Midbrain (tissue), 1 donor: ENCODE measurements at places on chromosomes 4 and X.

DNA sequence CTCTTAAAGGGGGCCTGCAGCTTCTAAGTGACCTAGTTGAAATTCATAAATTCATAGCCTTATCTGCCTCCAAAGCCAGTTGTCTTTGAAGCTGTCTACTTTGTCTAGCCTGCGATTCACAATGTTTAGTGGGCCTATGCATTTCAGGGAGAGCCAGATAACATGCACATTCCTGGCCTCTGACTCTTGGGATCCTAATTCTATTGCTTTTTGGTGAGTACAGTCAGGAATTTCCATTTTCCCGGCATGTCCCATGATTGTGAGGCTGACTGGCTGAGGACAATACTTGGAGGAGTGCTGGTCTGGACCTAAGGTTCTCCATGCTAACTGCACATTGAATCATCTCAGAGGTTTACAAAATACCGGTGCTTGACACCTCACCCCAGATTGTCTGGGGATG is 155.0 kb downstream of the MSL3 start:
- no peak for DNase-seq

DNA sequence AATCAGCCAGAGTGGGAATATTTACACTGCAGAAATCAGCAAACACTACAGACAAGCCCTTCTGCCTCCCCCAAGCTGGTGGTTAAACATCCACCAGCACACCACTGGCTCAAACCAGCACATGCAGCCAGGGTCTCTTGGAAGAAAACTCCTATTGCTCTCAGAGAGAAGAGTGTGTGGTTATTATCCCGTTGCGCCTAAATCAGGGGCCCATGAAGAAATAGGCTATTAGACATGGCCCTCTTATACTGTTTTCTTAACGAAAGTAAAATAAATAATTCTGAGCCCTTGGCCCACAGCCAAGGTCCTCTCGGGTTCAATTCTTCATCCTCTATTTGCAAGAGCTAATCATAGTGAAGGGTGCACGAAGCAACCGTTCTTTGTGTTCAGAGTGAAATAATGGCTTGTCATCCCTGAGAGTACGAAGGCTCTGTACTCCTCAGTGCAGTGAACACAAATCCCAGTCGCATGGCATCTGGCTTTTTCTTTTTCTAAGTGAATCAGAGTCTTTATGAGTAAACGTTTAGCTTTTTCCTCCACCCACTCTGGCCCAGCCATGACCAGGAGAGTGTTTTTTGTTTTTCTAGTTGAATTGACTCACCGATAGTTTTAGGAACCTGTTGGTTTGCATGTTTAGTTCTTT is 33.4 kb upstream of the RBM47 start:
- DNase-seq: no peak

DNA sequence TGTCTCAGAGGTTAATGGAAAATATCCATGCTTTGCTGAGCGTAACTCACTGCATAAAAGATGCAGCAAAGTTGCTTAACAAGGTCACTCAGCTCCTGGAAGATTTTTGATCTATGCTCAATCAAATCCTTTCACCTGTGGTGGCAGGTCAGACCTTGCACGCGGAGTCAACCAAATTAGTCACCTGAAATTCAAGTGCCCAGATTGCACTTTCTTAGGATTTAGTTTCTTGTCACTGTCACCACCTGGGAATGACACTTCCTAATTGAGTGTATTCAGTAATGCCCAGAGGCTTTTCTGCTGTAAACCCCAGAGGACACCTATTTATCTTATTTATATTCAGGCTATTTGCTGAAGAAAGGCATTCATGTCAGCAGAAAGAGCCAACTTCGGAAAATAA is 215.8 kb upstream of the SMIM31 start:
- no peak for DNase-seq

GRCh38 chrX:148649145-148649795 is 148.9 kb downstream of the AFF2 start:
- no peak for DNase-seq

DNA sequence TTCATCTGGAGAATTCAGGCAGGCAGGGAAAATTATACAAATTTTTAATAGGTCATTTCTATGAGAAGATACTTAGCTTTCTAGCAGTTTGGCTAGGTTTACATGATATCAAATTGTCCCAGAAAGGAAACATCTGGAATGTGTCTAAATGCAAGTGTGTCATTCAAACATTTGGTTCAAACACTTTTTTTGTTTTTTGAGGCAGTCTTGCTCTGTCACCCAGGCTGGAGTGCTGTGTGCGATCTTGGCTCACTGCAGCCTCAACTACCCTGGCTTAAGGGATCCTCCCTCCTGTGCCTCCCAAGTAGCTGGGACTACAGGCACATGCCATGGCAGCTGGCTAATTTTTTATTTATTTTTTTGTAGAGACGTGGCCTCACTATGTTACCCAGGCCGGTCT is 31.6 kb downstream of the SPARCL1 start:
- no peak for DNase-seq

- no peak for DNase-seq
These were observed 2.6 kb downstream of the TMEM35A start for GRCh38 chrX:101081231-101081630.

DNA sequence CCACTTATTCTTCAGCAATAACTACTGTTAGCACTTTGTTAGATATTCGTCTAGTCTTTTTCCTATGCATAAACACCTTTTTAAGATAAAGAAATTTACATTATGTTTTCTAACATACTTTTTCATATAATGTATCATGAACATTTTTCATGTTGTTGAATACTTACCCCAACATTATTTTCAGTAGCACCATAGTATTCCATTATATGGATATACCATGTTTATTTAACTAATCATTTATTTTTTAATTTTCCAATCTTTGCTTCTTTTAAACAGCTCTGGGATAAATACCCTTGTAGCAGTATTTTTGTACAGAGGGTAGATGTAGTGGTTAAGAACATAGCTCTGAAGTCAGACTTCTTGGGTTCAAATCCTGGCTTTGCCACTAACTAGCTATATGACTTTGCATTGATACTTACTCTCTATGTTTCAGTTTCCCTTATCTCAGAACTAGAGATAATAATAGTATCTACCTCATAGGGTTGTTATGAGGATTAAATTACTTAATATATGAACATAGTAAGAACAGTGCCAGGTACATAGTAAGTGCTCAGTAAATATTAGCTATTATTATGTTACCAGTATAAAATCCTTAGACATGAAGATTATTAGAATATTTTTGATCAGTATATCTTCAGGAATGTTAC is 11.3 kb downstream of the EXOC1 start:
- DNase-seq: no peak

GRCh38 chrX:73812256-73812655 is 249.3 kb downstream of the CHIC1 start:
- DNase-seq: no peak

GRCh38 chrX:28609917-28610613 is 22.8 kb downstream of the IL1RAPL1 start:
- DNase-seq: no peak

- no peak for DNase-seq
These were observed 104.1 kb downstream of the TNIP2 start for GRCh38 chr4:2651998-2652397.

GRCh38 chrX:11367609-11368430 is 74.6 kb downstream of the AMELX start:
- DNase-seq: no peak

DNA sequence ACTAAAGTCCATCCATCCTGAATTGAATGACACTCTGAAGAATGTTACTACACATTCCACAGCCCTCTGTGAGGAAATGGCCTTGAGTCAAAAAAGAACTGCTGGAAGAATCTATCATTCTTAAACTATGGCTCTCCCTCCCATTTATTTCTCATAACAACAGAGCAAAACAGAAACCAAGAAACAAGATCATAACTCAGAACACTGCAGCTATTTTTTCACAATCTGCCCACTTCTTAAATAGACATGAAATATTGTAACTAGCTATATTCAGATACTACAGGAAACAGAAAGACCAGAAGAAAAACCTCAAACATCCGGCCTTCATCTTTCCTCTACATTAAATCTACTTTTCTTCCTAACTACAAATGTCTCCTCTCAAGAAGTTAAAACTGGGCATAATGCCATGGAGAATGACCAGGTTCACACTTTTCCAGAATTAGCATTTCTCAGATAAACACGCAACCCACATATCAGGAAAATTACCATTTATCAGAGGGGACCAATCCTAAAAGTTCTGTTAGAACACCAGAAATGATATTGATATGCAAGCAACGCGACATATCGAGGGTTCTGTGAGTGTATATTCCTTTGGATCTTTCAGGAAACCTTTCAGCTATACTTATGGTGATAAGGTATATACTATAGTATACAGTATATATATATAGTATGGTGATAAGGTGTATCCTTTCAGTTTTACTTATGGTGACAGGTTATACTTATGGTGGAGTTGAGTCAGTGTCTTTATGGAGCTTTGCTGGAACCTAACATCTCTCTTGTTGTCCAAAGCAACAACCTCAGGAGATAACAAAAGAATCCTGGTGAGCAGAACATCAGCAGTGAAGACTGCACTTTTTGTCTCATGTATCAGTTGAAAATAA is 60.4 kb upstream of the IRF2 start:
- DNase-seq: no peak

DNA sequence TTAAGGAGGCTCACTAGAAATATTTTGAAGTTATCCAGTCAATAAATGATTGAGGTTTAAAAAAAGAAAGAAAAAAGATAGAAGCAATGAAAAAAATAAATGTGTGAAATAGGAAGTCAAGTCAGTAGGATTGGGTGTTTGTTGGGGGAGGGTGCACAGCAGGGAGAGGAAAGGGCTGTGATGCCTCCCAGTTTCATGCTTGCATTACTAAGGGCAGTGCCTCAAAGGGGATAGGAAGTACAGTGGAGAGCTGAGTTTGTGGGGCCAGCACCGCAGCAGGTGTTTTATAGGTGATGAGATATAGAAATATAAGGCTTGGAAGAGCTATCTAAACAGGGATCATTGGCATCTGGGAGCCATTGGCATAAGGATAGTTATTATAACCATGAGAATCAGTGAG is 919.2 kb downstream of the STIM2 start:
- no peak for DNase-seq

- DNase-seq: no peak
These were observed 997 bp downstream of the NKX1-1 start for GRCh38 chr4:1405254-1405635.

- DNase-seq: no peak
These were observed 250.4 kb downstream of the ADAMTS3 start for GRCh38 chr4:72318421-72319170.

DNA sequence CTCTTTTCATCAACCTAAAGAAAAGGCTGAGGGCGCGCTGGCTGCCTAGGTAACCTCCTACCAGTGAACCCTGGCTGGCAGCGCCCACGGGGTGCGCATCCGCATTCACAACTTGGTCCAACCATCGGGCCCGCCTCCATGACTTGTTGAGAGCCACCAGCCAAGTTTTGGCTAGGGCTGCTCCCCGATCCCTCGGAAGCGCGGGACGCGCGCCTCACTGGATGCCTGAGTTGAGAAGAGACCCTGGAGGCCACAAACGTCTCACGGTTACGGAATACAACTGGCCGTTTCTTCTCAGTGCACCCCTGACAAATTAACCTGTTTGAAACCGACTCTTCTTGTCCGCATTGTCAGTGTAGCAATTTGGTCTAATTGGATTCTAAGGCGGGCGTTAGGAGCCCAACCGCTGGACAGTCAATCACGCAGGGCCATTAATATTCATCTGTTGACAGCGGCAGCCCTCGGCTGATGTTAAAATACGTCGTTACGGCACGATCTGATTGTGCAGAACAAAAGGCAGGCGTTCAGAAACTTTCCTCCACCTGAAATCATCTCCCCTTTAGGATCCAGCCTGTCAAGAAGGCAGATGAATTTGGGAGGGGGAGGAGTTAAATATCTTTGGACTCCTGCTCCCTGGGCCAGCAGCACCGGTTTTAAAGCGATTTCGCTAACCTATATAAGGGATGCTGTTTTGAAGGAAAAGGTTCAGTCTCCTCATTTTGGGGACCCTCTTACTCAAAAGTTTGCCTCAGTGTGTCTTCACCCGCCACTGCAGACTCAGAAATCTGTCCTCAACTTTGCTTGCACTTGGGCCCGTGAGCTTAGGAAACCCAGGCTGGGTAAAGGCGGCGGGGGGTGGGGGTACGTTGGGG is 1.2 kb downstream of the GPC3 start:
- no peak for DNase-seq

DNA sequence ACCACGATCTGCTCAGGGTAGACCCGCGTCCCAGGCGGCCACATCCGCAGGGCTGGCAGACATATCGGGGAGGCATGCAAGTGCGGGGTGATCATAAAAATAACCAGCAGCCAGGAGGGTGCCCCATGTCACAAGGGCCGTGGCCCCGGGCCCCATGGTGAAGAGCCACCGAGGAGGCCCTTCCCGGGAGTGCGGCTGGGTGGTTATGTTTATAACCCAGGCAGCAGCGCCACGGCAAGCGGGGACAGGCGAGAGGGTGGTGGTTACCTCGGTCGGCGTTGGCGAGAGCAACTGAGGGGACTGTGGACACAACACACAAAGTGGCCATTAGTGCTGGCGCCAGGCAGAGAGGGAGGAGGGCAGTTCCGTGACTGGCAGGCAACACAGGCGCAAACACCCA is 92.7 kb upstream of the AFAP1 start:
- DNase-seq: no peak

GRCh38 chr4:10746371-10747171 is 62.0 kb upstream of the CLNK start:
- peak; percentile 53 for DNase-seq

GRCh38 chrX:66672106-66672505 is 33.2 kb upstream of the EDA2R start:
- DNase-seq: no peak

DNA sequence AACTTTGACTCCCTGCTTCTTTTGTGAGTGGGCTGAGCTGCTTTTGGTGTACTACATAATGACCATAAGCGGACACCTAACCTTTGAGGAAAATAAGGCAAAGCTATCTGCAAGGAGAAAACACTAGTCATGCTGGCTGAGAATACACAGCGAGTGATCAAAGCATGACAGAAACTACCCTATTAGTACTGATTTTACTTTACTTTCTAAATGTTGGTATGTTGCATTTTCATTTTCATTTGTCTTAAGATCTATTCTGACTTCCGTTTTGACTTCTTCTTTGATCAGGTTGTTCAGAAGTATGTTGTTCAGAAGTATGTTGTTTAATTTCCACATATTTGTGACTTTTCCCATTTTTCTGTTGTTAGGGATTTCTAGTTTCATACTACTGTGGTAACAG is 361.1 kb downstream of the TRAM1L1 start:
- no peak for DNase-seq

GRCh38 chr4:160019936-160020335 is 917.1 kb downstream of the RAPGEF2 start:
- DNase-seq: no peak

DNA sequence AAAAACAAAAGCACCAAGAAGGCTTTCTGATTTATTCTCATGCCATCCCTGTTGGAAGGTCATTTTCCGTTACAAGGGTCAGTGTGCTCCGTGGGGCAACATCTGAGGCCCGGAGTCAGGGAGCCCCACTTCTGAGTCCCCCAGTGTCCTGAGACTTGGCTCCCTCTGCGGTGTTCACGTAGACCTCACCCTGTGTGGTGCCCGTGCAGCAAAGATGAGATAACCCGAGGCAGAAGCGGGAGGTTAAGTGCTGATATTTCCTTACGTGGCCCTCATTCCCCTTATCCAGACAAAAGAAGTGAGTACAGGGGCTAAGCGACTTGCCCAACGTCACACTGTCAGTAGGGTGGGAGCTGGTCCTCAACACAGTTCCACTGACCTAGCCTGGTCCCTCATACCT is 3.5 kb downstream of the JAKMIP1 start:
- DNase-seq: no peak

GRCh38 chrX:129478516-129478915 is 44.8 kb downstream of the SMARCA1 start:
- DNase-seq: no peak
